ENCODE measurements at places on chromosomes 5 and 9.
A peak's percentile ranks its signal among the peaks of the same experiment; 100 is the strongest.

- DNase-seq = no peak
Observed at GRCh38 chr9:113301548-113301947, 1.6 kb downstream of the RNF183 start.

GRCh38 chr5:112636751-112637150 lies 100.9 kb upstream of the APC start:
- no peak for DNase-seq

GRCh38 chr5:172173564-172174153 lies 14.4 kb downstream of the STK10 start:
- peak; percentile 92 for DNase-seq

- DNase-seq = no peak
Observed at GRCh38 chr9:81893929-81894328, 34.3 kb upstream of the SPATA31D4 start.

DNA sequence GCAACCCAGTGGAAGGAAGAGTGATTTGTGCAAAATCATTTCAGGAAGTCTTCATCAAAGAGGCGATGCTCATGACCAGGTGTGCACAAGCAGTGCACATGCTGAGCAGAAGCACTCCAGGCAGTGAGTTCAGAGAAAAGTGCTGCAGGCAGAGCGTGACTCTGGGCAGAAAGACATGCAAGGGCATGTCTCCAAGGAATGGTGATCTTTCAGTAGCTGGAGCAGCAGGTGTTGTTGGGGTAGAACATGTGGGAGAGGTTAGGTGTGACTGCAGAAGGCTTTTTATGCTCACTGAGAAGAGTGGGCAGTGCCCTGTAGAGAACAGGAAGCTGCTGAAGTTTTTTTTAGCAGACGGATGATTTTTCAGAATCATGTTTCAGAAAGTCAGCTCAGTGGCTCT lies 545.4 kb upstream of the TLE4 start:
- DNase-seq = no peak

DNA sequence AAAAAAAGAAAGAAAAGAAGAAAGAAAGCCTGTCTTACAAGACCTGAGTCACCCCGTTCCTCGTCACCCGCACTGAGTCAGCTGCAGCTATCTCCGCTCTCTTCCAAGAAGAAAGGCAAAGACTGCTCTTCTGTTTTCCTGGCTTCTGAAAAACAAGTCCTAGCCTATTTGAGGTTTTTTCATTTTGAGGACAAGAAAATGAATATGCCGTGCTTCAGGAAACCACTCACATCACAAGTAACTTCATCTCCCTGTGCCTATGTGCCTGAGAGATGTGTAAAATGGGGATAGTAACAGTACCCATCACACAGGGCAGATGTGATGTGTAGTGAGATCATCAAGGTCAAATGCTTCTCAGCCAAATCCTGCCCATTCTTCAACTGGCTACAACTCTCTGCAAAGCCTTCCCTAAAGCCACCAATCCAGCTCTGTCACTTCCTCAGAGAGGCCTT lies 78.4 kb downstream of the GLDC start:
- DNase-seq = peak; percentile 57

- DNase-seq = no peak
Observed at GRCh38 chr9:117938086-117938485, 233.9 kb downstream of the TLR4 start.

- DNase-seq = no peak
Observed at GRCh38 chr9:77883846-77884771, 147.5 kb downstream of the GNAQ start.

DNA sequence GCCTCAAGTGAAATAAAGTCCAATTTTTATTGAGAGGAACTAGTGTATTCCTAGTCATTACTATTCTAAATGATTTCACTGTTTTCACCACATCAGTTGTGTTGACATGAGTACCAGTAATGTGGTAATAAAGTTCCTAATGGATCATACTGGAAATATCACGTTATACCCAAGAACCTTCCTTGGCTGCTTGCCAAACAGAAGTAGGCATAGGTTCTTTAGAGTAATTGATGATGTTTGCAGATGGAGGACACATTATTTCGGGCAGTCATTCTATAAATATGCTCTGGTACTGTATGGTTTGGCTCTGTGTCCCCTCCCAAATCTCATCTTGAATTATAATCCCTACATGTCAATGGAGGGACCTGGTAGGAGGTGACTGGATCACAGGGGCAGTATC lies 15.1 kb downstream of the SNCAIP start:
- no peak for DNase-seq

- no peak for DNase-seq
Observed at GRCh38 chr5:71740015-71740753, 21.1 kb downstream of the CARTPT start.

DNA sequence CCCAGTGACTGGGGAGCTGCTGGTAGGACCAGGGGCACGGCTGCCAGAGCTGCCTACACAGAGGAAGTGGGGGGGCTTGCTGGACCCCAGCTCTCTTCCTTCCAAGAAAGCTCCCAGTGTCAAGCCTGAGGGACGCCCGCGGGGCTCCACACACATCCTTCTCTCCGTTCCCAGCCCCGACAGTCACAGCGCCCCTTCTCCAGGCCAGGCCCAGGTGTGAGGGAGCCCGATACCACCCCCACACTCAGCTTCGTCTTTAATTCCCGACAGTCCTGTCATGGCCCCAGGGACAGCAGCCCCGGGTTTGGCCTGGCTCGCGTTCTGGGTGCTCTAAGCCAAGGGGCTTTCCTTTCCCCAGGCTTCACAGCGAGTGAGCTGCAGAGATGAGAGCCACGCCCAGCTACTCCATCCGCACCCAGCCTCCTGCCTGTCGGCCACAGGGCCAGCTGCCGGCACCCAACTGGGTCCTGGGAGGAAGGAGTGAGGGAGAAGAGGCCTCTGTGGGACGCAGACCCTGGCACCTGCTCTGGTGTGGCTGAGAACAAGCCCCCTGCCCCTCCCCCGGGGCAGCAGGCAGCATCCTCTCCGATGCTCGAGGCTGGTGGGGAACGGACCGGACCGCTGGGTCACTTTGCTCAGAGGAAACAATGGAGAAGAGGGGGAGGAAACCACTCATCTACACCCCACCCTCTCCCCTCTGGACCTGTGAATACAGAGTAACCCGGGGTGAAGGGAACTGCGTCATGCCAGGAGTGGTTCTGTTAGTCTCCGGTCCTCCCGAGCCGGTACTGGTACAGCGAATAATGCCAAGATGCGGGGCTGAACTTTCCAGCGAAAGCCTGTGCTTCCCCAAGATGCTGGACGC lies 53.9 kb upstream of the PHYKPL start:
- no peak for DNase-seq

GRCh38 chr9:36023260-36024048 lies 13.3 kb upstream of the RECK start:
- peak; percentile 68 for DNase-seq

DNA sequence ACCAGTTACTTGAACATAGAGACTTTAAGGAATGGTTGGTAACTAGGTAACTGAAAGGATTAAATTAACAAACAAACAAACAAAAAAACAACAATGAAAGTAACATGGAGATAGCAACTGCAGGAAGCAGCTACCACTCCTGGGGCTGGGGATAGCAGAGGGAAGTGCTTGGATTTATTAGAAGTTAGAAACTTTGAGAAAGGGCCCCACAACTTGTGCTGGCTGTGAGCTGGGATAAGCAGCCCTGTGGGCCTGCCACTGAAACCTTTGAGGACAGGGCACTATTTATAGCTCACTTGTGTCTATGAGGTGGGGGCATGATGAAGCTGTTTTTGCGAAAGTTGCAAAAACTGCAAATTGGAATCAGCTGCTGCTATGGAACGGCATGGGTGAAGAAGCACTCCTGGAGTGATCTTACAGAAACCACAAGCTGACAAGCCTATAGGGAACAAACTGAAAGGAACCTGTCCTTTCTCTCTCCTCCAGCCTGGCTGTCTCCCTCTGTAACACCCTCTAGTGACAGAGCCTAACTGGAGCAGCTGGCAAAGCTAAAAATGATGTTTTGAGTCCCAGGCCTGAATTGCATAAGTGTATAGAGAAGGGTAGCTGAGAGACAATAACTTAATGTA lies 91.4 kb upstream of the RANBP6 start:
- DNase-seq = peak; percentile 45

DNA sequence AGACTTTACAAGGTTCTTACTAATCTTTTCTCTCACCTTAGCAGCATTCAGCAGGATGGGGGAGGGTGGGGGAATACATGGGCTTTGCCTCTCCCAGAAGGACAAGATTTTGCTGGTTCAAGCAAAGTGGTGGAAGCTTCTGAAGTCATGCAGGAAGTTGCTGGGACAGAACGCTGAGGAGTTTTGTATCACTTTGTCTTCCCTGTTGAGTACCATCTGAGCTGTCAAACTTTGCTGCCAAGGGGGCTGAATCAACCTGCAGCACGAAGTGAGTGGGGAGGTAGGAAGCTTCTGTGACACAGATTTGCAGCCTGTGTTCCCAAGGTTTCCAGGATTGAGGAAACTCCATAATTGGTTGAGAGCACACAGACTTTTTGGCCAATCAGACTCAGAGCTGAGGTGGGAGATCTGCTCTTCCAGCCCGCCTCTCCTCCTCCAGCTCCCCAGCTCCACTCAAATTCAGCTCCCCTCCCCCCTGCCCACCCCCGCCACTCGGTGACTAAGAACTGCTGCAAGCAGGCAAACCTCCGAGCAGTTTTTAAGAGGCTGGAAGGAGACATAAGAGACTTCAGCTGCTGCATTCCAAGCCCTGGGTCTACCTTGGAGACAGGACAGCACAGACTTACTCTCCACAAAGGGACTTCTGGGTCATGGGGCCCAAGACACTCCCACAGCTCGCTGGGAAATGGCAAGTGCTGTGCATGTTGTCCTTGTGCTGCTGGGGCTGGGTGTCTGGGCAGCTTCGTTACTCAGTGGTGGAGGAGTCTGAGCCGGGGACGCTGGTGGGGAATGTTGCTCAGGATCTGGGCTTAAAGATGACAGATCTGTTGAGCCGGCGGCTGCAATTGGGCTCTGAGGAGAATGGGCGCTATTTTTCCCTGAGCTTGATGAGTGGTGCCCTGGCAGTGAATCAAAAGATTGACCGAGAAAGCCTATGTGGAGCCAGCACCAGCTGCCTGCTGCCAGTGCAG lies at the start of gene PCDHGC5:
Gene PCDHGC5, plus strand, starts transcription at position 491 of the 971 bp plus-strand sequence. Its CDS starts 160 bp downstream, at position 651.
- no peak for DNase-seq

GRCh38 chr5:151619812-151620460 lies 28.8 kb upstream of the FAT2 start:
- no peak for DNase-seq

GRCh38 chr5:31213705-31214121 lies 20.2 kb downstream of the CDH6 start:
- no peak for DNase-seq

- no peak for DNase-seq
Observed at GRCh38 chr5:12615141-12615820, 711.0 kb upstream of the CTNND2 start.

- peak; percentile 30 for DNase-seq
Observed at GRCh38 chr9:5799314-5799713, 33.6 kb downstream of the ERMP1 start.

DNA sequence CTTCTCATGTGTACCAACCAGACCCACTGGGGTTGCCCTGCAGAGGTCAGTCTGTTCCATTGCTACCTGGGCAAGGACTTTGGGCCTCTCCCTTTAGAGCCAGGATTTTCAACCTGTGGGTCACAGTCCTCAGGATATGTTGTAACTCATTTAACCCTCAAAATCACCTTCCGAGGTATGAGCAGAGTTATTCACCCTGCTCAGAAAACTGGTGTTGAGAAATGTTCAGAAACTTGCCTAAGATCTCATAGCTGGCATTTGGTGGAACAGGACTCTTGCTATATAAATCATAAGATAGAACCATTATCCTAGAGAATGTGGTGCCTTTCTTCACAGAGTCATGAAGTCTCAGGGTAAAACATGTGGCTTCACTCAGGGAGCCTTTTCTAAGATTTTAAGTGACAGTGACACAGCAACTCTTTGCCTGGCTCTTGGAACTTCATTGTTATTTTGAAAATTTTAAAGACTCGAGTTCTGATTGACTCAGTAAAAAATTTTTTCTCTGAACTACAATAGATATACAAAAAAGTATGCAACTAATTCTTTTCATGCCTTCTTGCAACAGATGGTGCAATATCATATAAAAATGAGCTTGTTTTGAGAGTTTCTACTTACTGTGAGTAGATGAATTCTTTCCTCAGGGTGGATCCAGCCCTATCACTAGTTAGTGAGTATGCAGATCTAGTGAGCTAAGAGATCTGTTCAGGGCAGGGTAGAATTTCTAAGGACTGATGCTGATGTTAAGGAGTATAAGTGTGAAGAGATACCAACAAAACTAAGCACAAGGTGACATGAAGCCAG lies 29.5 kb downstream of the CAST start:
- no peak for DNase-seq

DNA sequence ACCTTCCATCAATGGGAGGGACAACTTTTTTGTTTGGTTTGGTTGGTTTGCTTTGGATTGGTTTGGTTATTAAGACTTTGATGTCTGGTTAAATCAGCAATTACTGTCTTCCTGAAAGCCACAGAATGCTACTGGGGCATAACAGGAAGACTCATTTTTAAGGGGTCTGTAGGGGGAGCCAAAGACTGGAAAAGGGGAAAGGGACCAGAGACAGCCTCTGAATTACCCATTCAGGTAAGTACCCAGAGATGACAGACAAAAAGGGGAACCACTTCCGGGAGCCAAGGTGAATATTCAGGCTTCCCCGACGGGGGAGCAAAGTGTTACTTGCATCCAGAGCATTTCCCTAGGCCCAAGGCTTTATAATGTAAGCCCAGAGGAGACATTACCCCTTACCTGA lies 4.6 kb upstream of the FEM1C start:
- DNase-seq = no peak

GRCh38 chr5:10503321-10503720 lies 60.5 kb upstream of the ANKRD33B start:
- DNase-seq = no peak

- no peak for DNase-seq
Observed at GRCh38 chr9:126081746-126082145, 244.9 kb upstream of the MVB12B start.

- no peak for DNase-seq
Observed at GRCh38 chr5:143699121-143699520, 112.8 kb upstream of the HMHB1 start.

GRCh38 chr5:101678481-101679193 lies 617.4 kb downstream of the SLCO4C1 start:
- peak; percentile 69 for DNase-seq

GRCh38 chr9:131697908-131698617 lies 41.8 kb downstream of the RAPGEF1 start:
- peak; percentile 96 for DNase-seq

GRCh38 chr9:101093620-101094019 lies 65.1 kb downstream of the PLPPR1 start:
- DNase-seq = no peak

GRCh38 chr5:160918386-160918785 lies 66.4 kb upstream of the ATP10B start:
- DNase-seq = no peak

DNA sequence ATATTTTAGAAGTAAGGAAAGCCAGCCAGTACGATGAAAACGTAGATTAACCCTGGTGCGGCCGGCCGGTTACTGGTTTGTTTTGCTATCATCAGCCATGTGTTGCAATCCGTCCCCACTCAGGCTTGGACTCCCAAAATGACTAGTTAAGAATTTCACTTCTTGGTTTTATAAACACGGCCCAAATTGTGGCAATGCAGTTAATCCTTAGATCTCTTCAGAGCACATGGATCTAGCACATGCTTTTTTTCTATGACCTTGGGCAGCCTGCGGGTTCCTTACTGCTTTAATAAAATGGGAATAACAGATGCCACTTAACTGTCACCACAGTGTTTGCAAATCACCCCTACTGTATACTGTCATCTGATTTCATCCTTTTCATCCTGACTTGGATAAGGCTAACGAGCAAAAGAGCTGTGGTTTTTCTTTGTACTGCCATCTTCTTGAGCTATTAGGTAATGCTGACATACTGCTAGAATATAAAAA lies 1.5 kb downstream of the NDFIP1 start:
- DNase-seq = peak; percentile 88
